SK-MEL-5 (cell line): ENCODE measurements at places on chromosomes 4 and X.

- DNase-seq: no peak
Measured at GRCh38 chrX:41250867-41251266, 83.1 kb upstream of the DDX3X start.

- DNase-seq: no peak
Measured at GRCh38 chrX:12617241-12617640, 174.0 kb upstream of the PRPS2 start.

DNA sequence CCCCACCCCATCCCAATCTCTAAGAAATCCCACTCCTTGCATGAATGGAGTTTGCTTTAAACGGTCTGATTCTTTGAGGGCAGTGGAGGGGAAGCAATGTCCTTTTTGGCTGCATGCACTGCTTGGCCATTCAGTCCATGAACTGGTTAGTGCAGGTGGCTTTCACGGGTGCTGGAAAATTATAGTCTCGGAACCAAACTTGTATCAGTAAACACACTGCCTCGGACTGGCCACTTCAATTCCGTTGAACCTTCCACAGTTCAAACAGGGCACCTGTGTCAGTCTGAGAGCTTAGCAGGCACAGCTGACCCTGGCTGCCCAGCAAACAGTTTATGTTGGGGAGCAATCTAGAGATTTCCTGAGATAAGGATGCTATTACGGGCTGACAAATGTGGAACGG lies 255.6 kb downstream of the DHX15 start:
- DNase-seq: no peak

DNA sequence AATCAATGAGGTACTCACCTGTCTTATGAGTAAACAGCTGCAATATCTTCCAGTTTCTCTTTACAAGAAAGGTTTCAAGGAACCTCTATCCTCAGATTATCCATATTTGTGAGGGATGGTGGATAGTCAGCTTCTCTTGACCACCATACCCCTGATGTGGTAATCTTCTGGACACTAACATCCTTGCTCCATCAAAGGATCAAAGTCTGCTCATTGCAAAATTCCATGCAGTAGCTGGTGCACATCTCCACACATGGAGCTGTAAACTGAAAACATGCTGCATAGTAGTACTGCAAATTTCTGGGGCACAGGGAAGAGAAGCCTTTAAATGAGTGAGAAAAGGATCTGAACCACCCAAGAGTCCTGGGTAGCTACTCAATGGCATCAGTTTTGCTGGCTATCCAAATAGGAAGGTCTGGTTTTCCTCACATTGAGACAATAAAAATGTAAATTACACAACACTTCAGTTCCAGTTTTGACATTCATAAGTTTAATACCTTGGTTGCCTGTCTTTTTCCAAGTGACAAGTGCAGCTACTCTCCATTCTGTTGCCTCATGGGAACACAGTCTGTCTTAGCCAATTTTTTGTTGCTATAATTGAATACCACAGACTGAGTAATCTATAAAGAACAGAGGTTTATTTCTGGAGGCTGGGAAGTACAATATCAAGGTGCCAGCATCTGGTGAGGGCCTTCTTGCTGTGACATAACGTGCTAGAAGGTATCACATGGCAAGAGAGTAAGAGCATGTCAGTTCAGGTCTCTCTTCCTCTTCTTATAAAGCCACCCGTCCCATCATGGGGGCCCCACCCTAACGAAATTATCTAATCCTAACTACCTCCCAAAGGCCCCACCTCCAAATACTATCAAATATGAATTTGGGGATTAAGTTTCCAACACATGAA lies 34.4 kb upstream of the ARHGEF6 start:
- DNase-seq: no peak

GRCh38 chrX:43525901-43526610 lies 130.0 kb upstream of the MAOA start:
- no peak for DNase-seq

DNA sequence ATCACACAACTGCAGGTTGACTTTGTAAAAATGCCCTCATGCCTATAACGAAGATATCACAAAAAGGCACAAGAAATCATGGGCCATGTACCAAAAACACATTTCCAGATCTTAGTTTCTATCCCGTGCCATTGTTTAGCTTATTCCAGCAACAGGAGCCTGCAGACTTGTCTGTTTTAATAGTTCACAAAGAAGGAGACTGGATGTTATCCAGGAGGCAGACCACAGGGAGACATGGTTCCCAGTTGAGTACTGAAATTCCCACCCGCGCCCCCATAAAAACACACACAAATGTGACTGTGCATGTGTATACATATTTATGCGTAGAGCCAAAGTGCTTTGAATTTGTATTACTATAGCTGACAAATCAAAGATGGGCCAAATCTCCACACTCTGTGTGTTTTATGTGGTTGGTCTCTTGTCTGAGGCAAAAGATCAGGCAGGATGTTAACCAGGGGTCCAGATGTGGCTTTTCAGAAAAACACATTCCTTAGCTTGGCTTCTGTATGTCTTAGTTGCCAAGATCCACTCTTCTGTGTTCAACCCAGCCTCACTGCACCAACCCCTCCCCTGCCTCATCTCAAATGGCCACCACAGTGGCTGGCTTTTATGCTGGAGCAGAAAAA lies 469.2 kb upstream of the DIPK2B start:
- no peak for DNase-seq

- no peak for DNase-seq
Measured at GRCh38 chrX:37580080-37580479, 8.6 kb downstream of the LANCL3 start.

DNA sequence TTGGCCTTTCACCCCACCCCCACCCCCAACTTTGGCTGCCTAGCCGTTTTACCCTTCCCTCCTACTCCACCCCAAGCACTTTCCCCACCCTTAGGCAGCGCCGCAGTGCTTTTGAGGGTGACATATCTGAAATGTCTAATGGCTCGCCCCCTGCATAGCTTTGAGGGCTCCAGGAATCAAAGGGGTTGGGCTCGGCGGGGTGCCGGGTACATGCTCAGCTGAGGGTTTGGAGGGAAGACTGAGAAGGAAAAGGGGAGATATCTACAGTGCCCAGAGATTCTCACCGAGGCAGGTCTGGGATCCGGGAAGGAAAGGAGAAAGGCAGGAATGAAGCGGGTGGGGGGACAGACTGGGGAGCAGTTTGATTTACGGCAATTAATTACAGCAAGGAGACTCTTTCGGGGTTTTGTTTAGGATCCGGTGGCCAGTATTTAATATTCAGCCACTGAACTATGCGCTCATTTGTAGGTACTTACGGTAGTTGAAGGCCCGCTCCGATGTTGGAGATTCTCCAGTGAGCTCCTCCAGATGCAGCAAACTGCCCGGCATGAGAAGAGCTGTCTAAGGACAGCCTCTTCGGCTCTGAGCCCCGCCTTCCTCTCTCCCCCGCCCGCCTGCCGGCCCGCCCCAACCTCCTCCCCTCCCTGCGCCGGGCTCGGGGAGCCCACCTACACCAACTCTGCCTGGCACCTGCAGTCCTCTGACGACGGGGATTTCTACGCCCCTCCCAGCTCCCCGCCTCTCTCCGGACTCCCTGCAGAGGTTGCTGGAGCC lies at the start of gene IGSF1:
TSS of gene IGSF1 (minus strand) at position 569 of the 774 bp plus-strand sequence. CDS start 2,632 bp downstream, outside the sequence.
- DNase-seq: peak; percentile 42

GRCh38 chr4:152011469-152011868 lies 250.7 kb upstream of the GATB start:
- DNase-seq: no peak
